Upper lobe of left lung (tissue), 6 donors: ENCODE measurements at places on chromosomes 2 and 18. TPM values are rescaled to one million over a fixed set of nuclear protein-coding genes. Genes with fewer than 3 reads are reported as not detected.

REEP1 gene
- total RNA-seq, result 8.0 TPM

UGT1A4 gene
- total RNA-seq, result not detected

TTR gene
- total RNA-seq, result not detected

DNA sequence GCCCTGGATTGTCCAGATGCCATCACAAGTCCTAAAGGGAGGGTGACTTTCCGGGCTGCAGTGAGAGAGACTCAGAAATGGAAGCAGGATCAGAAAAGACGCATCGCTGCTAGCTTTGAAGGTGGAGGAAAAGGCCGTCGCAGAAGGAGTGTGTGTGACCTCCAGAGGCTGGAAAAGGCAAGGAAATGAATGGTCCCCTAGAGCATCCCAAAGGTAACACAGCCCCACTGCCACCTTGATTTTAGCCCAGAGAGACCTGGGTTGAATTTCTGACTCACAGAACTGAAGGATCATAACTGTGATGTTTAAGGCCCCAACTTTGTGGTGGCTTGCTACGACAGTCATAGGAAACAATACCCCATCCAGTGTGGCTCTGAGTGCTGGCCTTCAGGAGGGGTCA lies 8.6 kb upstream of the NCK2 start:
- no peaks in the 10 kb centered on the region for H3K4me1 ChIP-seq
- no peaks in the 10 kb centered on the region for H3K36me3 ChIP-seq
- no peak for DNase-seq
- H3K4me3 ChIP-seq, result no peak overlapping the region
- no peak overlapping the region for H3K27ac ChIP-seq
- H3K27me3 ChIP-seq, result no peaks in the 10 kb centered on the region

GRCh38 chr2:76391678-76392077 lies 681.0 kb upstream of the GCFC2 start:
- no peak overlapping the region for H3K27ac ChIP-seq
- H3K36me3 ChIP-seq, result no peaks in the 10 kb centered on the region
- DNase-seq, result no peak

DNA sequence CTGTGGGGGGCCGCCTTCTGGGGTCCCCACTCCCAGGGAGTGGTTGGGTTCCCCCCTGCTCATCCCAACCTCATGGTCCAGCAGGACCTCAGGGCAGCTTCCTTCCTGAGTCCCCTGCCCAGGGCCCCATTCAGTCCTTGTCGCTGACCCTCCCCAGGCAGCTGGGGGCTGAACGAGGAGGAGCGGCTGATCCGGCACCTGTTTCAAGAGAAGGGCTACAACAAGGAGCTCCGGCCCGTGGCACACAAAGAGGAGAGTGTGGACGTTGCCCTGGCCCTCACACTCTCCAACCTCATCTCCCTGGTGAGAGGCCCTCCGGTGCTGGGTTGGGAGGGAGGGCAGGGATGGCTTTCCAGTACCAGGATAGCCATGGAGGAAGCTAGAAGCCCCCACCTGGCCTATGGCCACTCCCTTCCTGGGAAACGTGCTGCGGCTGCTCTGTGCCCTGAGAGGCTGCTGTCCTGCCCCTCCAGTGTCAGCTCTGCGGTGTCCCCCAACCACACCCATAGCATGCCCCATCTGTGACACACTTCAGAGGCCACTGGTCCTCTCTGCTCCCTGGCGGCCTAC lies 497 bp downstream of the CHRND start:
- peaks cover 38% of the 10 kb centered on the region for H3K4me1 ChIP-seq
- no peaks in the 10 kb centered on the region for H3K36me3 ChIP-seq
- peaks cover 45% of the 10 kb centered on the region for H3K27me3 ChIP-seq

DNA sequence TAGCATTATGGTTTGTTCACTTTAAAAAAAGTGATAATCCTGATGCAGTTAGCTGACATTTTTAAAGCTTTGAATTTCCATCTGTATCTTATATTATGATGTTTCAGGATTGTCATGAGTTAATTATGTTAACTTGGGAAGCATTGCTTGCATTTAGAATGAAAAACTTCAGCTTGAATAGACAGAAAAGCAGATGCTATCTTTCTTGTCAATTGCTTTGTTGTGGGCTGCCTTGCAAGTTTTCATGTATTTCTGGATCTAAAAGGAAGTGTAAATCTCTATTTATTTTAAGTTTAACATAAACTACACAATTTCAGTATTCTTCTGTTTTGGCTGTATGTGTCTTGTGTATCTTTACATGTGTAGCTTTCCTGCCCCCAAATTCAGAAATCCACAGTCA lies 479.5 kb downstream of the ARHGAP15 start:
- no peak for DNase-seq
- no peak overlapping the region for H3K27ac ChIP-seq
- H3K4me1 ChIP-seq, result peaks cover 4% of the 10 kb centered on the region
- H3K27me3 ChIP-seq, result no peaks in the 10 kb centered on the region
- no peaks in the 10 kb centered on the region for H3K36me3 ChIP-seq

DNA sequence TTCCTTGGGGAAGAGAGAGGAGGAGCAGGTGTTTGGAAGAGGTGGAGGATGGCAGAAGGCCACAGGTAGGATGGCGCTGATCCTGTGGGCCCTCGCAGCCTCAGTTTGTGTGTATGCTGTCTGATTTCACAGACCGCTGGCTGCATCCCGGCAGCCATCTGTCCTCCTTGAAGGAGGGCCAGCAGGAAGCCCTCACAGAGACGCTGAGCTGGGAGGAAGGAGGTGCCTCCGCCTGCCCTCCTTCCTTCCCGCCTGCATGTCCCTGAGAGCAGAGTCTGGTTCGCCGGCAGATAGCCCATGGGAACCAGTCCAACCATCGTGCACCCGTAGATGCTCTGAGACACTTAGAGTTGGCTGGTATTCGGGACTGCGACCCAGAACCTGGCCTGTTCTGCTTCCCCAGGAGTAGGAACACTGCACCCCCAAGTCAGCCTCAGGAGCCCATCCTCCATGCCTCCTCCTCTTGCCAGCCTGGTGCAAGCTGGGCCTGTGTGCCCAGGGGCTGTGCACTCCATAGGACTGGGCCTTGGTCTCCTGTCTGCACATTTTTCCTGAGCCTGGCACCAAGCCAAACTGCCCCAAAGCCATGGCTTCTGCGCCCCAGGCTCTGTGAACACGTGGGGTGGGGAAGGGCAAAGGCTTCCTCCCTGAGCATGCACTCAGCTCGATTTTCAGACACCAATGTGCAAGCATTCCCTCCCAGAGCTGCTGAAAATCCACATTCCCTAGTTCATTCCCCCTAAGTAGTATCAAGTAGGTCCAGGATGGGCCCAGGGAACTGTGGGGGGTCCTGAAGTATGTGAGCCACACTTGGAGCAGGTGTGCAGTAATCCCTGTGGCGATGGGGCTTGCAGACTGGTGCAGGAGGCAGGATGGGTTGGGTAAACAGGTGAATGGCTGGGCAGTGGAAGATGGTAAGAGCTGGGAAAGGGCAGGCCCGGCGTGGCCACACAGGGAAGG lies 115.6 kb downstream of the SEPTIN10 start:
- peaks cover 16% of the 10 kb centered on the region for H3K4me1 ChIP-seq
- H3K27me3 ChIP-seq, result no peaks in the 10 kb centered on the region
- H3K27ac ChIP-seq, result no peak overlapping the region
- no peak for DNase-seq
- H3K4me3 ChIP-seq, result no peak overlapping the region
- no peaks in the 10 kb centered on the region for H3K36me3 ChIP-seq

GRCh38 chr2:241803387-241804325 lies 5.3 kb upstream of the NEU4 start:
- H3K4me3 ChIP-seq, result peak overlapping the region; percentile 40
- DNase-seq, result peak; percentile 22
- H3K27ac ChIP-seq, result no peak overlapping the region
- peaks cover 9% of the 10 kb centered on the region for H3K27me3 ChIP-seq
- H3K4me1 ChIP-seq, result peaks cover 20% of the 10 kb centered on the region
- H3K36me3 ChIP-seq, result no peaks in the 10 kb centered on the region

- DNase-seq, result no peak
- no peaks in the 10 kb centered on the region for H3K36me3 ChIP-seq
- no peak overlapping the region for H3K27ac ChIP-seq
- peaks cover 6% of the 10 kb centered on the region for H3K4me1 ChIP-seq
Observed at GRCh38 chr2:60525899-60526298, 27.6 kb downstream of the BCL11A start.
